ENCODE measurements at places on chromosomes 2 and 18. TPM values are rescaled to one million over a fixed set of nuclear protein-coding genes. Genes with fewer than 3 reads are reported as not detected.

Gene CFAP221
- not detected for total RNA-seq

Gene DARS1
- total RNA-seq = 52.4 TPM

Gene PXDN
- total RNA-seq = 20.0 TPM

Gene TMEM182
- 3.4 TPM for total RNA-seq

Gene ZBTB7C
- total RNA-seq = 36.4 TPM

Gene POMC
- total RNA-seq = 0.53 TPM

Gene TDRD15
- total RNA-seq = not detected

Gene VAMP8
- 222 TPM for total RNA-seq

Gene DAW1
- not detected for total RNA-seq

Gene B4GALT6
- total RNA-seq = 5.7 TPM

Gene AQP12B
- total RNA-seq = 9.6 TPM

Gene CBLN2
- 0.96 TPM for total RNA-seq

Gene HOXD9
- 1.7 TPM for total RNA-seq

Gene SLC4A5
- 2.8 TPM for total RNA-seq
